ENCODE measurements at places on chromosomes 13 and 19.

DNA sequence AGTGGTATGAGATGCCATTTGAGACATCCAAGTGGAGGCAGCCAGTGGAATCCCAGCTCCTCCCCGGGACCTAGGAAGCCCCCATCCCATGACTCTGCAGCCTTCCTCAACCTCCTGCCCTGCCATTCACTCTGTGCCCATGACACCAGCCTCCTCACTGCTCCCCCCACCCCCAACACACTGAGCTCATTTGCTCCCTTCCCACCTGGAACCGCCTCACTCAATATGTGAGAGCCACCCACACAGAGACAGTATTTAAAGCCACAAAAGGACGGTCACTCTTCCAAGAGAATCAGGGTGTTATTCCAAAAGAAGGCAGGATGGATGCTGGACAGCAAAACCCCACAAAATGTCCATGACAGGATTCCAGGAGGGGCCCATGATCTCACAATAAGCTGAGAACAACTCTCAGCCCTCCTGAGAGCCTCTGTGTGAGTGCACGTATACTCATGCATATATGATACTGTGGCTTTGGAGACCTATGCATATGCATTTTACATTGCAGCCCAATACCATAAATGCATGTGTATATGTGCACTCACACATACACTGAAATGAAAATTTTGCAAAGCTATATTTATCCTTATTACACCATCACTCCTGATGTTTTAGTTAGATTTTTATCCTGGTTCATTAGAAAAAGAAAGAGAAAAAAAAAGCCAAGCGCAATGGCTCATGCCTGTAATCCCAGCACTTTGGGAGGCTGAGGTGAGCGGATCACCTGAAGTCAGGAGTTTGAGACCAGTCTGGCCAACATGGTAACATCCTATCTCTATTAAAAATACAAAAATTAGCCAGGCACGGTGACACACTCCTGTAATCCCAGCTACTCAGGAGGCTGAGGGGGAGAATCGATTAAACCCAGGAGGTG is 10.8 kb upstream of the RANBP3 start:
- DNase-seq, result no peak

DNA sequence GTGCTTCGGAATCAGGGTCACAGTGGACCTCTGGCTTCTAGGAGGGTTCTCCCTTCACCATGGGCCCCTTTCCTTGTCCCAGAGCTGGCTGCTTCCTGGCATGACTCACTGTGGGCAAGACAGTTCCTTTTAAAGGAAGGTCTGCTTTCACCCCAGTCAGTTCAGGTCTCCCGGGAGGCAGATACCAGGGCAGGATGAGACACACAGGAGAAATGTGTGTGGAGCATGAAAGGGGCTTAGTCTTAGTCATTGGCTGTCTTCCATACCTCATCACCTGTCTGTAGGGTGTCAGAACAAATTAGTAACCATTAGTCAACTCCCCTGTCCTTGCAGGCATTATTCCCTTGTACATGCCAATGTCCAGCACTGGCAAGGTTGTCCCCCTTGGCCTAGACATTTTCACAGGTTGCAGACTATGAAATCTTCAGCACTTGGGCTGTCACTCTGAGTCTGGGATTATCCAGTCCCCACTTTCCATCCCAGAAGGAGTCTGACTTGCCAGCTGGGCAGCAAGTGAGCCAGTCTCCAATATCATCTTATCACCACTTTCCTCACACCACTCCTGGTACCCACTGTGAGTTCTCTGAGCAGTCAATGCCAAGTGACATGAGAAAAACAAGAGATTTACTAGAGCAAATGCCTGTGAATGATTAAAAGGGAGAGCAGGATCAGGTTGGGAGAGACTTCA is 76.8 kb upstream of the MEDAG start:
- DNase-seq, result no peak

DNA sequence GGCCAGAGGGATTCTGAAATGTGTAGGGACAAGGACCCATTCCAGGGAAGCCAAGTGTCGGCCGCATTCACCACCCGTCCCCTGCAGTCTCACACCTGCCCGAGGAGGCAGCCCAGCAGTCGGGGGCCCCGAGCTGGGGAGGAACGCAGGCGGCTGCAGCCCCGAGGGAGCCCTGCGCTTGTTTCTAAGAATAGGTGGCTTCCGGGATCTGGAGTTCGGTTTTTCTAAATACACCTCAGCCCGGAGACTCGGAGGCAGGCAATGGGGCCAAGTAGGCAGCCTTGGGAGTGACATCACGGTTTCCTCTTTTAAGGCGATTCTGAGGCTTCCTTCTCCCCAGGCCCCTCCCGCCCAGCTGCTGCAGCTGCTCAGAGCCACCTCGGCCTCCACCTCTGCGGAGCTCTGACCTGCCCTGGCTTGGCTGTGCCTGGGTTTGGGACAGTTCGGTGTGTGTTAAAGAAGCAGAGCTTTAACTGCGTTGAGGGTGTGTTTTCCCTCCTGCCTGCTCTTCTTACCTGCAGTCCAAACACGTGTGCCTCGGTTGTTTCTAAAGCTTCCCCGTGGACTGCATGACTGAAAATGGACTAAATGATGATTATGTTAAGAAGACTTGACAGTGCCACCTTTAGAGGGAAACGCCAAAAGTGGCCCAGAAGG is 80.5 kb downstream of the COL4A2 start:
- DNase-seq, result peak; percentile 41

GRCh38 chr19:53865918-53866864 is 1.5 kb upstream of the MYADM start:
- DNase-seq, result no peak

GRCh38 chr13:46662690-46663089 is 109.7 kb downstream of the LRCH1 start:
- no peak for DNase-seq

- DNase-seq, result no peak
These were observed 24.5 kb upstream of the SLC7A1 start for GRCh38 chr13:29619995-29620394.

- no peak for DNase-seq
These were observed 40.3 kb upstream of the UFM1 start for GRCh38 chr13:38309397-38309796.

GRCh38 chr19:39310558-39311311 is 9.9 kb downstream of the LRFN1 start:
- no peak for DNase-seq

- DNase-seq, result no peak
These were observed 1636.8 kb downstream of the PCDH9 start for GRCh38 chr13:65593298-65593874.

- no peak for DNase-seq
These were observed 173.1 kb downstream of the POU4F1 start for GRCh38 chr13:78430166-78430791.

DNA sequence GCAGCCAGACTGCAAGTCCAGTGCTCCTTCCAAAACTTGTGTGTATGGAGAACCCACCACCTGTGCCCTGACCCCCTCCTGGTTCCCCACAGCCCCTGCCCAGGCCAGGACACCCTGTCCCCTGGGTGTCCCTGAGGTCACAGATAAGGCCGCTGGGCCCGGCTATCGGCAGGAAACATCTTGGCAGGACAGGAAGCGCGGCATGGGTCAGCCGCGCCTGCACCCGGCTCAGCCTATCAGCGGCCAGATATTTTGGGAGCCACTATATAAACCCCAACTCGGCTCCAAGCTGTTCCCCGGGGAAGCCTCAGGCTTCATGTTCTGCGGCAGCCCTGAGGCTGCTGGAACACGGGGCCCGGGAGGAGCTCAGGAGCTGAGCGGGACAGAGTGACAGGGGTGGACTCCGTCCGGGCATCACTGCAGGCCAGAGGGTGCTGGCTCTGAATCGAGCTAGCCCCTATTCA is 60.8 kb downstream of the AP1M1 start:
- no peak for DNase-seq

DNA sequence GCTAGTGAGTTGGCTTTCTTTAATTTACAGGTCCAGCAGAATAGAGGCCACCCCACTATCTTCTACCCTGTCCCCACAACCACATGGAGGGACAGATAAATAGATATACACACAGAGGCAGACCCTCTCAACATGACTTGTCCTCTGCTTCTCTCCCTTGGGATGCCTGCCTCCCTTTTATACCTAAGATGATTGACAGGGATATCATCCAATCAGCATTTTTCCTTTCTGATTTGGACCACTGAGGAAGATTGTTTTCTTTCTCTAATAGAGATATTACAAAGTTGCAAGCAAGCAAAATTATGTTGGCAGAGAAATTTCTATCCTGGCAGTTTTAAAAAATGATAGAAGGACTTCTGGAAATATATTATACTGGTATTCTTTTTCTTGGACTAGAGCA is 35.8 kb downstream of the STOML3 start:
- no peak for DNase-seq

- DNase-seq, result no peak
These were observed 4.4 kb downstream of the GAS6 start for GRCh38 chr13:113859311-113860050.

DNA sequence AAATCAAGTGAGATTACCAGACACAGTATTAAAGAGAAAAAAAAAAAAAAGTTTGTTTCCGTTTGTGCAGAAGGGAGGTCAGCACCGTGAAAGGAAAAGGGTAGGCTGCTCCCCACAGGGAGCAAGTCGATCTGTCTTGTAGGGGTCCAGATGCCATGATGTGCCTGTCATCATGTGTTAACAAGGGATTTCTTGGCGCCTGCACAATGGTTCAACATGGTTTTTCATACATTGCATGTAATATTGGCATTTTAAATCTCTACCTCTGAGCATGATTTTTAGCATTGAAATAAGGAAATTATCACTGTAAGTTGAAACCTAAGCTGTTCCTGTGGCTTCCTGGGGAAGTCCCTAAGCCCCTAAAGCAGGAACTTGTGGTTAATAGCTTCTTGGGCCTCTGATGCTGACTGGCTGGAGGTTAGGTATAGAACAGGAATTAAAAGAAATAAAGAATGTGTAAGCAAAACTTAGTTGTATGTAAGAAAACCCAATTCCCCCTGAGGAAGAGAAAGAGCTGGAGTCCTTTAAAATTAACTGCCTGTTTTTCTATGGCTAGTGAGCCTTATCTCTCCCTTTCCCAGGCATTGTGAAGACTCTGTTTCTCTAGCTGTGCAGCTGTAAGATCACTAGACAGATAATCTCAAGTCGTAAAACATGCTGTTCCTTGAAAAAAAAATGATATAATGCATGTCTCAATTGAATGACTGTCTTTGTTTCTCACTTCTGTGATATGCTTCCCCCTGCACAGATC is 7.4 kb upstream of the FCGBP start:
- no peak for DNase-seq

DNA sequence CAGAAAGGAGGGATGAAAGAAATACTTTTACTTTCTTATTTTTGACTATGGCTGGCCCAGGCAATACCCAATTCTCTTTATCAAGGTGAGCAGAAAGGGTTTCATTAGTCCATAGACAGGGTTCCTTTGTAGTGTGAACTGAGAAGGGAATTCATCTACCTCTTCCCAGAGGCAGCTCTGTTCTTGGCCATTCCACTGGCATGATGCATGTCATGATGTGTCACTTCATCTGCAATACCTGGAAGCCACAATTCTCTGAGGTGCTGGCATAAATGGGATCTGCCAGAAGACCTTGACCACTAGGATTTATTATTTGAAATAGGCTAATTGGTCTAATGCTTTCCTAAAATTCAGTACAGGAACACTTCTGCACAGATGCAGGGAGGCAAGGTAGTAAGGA is 542.8 kb downstream of the RFC3 start:
- no peak for DNase-seq

- DNase-seq, result no peak
These were observed 23.7 kb upstream of the SEMA6B start for GRCh38 chr19:4582980-4583842.

DNA sequence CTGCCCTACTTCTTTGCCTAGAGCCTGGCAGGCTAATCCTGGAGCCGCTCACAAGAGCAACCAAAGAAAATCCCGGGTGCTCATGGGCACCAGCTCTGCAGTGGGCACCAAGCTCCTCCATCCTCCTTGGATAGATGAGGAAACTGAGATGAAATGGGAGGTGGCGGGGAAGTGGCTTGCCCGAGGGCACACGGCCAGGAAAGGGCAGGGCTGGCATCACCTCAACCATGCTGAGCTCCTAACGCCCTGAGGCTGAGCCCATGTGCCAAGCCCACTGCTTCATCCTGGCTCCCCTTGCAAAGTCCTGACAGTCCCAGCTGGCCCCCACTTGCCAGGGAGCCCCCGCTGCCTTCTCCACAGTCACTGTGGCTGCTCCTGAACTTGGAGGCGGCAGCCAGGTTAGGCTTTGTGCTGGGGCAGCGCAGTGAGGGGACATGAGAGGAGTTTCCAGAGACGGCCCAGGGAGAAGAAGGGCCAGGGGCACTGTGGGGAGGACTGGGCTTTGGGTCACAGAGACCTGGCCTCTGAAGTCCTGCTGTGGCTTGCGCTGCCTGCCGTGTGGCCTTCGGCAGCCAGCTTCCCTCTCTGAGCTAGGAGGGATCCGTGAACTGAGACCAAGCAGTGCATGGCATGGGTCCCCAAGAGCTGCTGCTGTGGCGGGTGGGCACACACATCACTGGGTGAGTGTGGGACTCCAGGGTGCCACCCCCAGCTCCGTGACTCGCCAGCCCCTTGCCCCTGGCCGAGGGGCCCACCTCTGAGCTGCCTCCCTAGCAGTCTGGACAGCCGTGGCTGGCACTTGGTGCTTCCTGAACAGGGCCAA is 17.5 kb downstream of the TMED1 start:
- no peak for DNase-seq

DNA sequence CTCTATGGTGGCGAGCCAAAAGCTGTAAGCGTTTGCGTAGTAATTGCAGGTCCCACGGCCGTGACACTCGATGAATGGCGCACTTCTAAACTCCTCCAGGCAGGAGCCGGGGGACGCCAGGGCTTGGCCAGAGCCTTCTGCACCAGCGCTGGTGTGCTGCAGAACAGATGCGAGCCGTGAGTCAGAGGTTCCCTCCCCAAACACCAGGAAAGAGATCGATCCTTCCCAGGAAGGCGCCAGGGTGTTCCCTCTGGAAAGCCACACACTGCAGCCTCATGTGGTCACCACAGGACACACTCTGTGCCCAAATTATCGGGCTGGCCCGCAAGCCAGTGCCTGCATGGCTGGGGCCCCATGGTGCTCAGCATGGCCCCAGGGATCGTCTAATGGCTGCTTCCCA is 154.6 kb downstream of the COL4A1 start:
- DNase-seq, result no peak

DNA sequence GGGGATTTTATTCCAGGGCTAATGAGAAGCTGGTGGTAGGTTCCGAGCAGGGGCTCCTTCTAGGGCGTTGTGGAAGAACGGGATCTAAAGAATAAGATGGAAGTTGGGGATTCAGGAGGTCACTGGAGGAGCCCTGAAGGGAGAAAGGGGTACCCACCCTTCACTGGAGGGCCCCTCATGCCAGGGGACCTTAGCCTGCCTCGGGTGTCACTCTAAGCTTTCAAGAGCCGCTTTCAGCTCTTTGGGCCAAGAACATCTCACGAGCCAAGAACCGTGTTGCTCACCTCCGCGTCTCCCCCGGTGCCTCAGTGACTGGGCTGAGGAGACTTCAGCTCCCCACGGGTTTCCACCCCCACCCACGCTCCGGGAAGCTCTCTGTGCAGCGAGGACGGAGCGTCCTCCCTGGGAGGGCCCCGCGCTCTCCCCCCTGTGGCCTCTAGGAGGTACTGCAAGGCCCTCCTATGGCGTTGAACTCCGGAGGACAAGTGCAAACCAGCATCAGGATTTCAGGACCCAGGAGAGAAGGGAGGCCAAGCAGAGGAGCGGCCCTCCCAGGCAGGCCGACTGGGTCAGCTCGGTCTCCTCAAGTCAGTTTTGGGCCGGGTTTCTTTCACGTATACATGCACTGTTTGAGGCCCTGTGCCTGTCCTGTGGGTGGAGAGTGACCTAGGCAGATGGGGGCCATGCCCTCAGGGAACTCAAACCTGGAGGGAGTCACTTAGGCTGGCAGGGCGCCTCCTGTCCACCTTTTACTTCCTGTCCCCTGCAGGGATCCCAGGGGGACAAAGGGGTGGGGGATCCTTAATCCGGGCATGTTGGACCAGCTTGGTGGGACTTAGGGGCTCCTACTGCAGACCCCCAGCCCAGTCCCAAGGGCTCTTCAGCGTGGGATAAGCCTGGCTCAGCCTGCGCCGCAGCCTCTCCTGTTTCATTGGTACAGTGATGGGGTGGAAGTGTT is 5.1 kb upstream of the KRTDAP start:
- peak; percentile 91 for DNase-seq
